ENCODE measurements at places on chromosomes 1 and 21. TPM values are rescaled to one million over a fixed set of nuclear protein-coding genes. Genes with fewer than 3 reads are reported as not detected.

- no peak overlapping the region for H3K27ac ChIP-seq
- no peaks in the 10 kb centered on the region for H3K36me3 ChIP-seq
- DNase-seq, result peak; percentile 52
These were observed 92.6 kb downstream of the NID1 start for GRCh38 chr1:235972311-235972689.

DNA sequence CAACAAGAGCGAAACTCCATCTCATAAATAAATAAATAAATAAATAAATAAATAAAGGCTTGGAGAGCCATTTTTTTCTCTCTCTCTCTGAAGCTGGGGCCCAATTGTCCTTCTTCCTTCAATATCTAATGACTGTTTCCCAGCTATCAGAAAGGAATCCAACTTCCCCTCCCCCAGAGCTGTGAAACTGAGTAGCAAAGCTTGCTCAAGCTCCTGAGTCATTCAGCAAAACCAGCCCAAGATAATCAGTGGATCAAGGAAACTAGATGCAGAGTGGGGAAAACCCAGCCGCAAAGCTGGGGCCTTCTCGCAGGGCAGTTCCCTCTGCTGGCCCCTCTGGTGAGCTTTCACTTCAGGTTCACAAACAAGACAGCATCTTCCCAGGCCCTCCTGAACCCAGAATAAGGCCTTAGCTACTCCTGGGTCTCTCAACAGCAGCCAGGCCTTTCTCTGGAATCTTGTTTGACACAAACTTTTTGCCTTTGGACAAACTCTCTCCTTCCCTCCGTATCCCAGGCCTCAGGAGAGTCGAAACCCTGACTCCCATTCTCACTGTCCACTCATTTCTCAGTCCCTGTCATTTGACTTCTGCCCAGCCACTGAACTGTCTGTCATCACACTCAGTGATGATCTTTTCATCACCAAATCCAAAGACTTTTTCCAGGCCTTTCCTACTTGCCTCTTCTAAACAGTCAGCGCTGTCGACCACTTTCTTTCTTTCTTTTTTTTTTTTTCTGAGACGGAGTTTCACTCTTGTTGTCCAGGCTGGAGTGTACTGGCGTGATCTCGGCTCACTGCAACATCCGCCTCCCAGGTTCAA, 18.0 kb upstream of the PTP4A2 start:
- H3K4me3 ChIP-seq, result no peak overlapping the region
- no peak overlapping the region for H3K27ac ChIP-seq
- no peaks in the 10 kb centered on the region for H3K36me3 ChIP-seq
- H3K27me3 ChIP-seq, result no peaks in the 10 kb centered on the region
- H3K4me1 ChIP-seq, result peaks cover 4% of the 10 kb centered on the region

The DMRTA2 gene
- 0.04 TPM for total RNA-seq

DNA sequence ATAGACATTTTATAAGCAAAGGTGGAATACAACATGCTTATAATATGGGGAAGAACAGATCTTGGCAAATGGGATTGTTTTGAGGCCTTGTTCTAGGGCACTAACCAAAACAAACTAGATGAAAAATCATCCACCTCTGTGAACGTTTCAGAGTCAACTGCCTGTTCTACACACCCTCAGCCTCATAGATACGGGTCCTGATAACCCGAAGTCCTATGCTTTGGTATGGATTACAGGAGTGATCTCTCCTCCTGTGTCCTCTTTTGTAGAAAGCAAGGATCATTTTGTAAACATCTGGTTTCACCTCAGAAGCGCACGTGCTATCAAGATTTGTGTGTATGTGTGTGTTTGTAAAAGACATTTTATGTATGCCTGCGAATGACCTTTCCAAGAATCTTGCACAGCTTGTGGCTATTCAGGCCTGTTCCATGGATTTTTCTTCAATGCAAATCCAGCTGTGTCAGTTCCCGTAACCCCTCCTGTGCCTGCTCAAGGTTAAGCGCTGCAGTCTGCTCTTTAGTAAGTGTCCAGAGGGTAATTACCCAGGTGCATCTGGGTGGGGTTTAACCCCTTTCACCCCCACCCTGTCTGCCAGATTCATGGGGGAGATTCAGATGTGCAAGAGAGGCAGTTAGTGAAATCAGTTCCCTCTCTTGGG, 132.4 kb downstream of the ROR1 start:
- no peak overlapping the region for H3K4me3 ChIP-seq
- H3K4me1 ChIP-seq, result peaks cover 6% of the 10 kb centered on the region
- H3K27me3 ChIP-seq, result no peaks in the 10 kb centered on the region
- DNase-seq, result no peak
- H3K36me3 ChIP-seq, result no peaks in the 10 kb centered on the region

The RIPK4 gene
- not detected for total RNA-seq

DNA sequence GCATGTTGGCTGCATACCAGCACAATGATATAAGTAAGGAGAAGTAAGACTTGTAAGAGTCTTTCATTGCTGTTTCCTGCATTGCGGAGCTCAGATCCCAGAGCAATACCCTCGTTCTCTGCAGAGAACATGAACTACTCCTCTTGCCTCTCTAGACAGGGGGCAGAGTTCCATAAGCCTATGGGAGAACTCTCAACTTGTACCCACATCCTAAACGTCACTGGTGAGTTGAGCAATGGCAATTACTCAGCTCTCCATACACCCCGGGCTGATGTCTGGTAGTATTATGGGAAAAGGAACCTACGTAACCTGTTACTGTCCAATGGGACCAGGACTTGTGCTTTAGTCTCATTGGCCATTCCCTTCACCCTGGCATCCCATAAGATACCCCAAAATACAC, 27.3 kb upstream of the ZNF496 start:
- H3K27ac ChIP-seq, result no peak overlapping the region
- H3K4me3 ChIP-seq, result no peak overlapping the region
- H3K36me3 ChIP-seq, result no peaks in the 10 kb centered on the region
- H3K27me3 ChIP-seq, result no peaks in the 10 kb centered on the region
- no peak for DNase-seq

- no peaks in the 10 kb centered on the region for H3K27me3 ChIP-seq
- H3K4me3 ChIP-seq, result no peak overlapping the region
- H3K27ac ChIP-seq, result no peak overlapping the region
These were observed 394.0 kb downstream of the NPHP4 start for GRCh38 chr1:5597991-5598823.

- peaks cover 6% of the 10 kb centered on the region for H3K4me1 ChIP-seq
- no peak overlapping the region for H3K27ac ChIP-seq
These were observed 40.8 kb downstream of the GLUL start for GRCh38 chr1:182350839-182351238.

The PCBP3 gene
- not detected for total RNA-seq

DNA sequence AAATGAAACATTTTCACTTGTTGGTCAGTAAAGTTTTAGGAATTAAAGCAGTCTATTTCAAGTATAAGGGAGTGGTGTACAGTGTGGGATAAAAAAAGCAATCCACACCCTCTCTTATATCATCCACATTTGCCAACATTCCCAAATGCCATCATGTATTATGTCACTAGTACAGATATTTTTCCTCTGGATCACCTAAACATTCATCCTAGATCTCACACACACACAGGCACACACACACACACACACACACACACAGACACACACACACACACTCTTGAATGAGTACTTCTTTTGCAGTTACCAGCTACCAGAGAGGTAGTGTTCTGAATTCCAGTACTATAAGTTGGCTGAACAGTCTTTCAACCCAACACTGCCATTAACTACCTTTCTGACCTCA, 1369.1 kb upstream of the ADGRL4 start:
- H3K36me3 ChIP-seq, result no peaks in the 10 kb centered on the region
- no peak overlapping the region for H3K27ac ChIP-seq
- no peak overlapping the region for H3K4me3 ChIP-seq
- no peaks in the 10 kb centered on the region for H3K4me1 ChIP-seq
- DNase-seq, result no peak

DNA sequence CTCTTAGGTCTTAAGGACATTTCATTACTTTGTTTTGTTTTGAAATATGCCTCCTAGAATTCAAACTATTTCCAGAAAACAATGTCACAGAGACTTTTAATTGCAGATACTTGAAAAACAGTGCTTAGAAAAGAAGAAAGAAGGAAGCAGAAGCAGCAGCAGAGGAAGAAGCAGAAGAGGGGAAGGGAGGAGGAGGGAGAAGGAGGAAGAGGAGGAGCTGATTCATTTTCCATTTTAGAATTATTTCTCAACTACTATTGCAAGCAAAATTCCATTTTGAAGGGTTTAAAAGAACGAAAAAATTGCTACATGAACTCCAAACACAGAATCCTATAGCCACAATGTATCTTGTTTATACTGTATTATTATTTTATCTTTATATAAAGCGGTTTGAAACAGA, 13.9 kb downstream of the RC3H1 start:
- H3K4me3 ChIP-seq, result no peak overlapping the region
- peaks cover 49% of the 10 kb centered on the region for H3K4me1 ChIP-seq
- H3K27me3 ChIP-seq, result no peaks in the 10 kb centered on the region
- DNase-seq, result no peak
- H3K27ac ChIP-seq, result peak overlapping the region; percentile 43
- peaks cover 8% of the 10 kb centered on the region for H3K36me3 ChIP-seq

- no peak overlapping the region for H3K4me3 ChIP-seq
- no peaks in the 10 kb centered on the region for H3K36me3 ChIP-seq
- H3K27ac ChIP-seq, result no peak overlapping the region
- no peak for DNase-seq
- H3K4me1 ChIP-seq, result peaks cover 5% of the 10 kb centered on the region
- no peaks in the 10 kb centered on the region for H3K27me3 ChIP-seq
These were observed 47.6 kb downstream of the RPL5 start for GRCh38 chr1:92879316-92879968.

The LRRN2 gene
- total RNA-seq, result not detected

- DNase-seq, result no peak
- no peaks in the 10 kb centered on the region for H3K36me3 ChIP-seq
- H3K27ac ChIP-seq, result no peak overlapping the region
- no peaks in the 10 kb centered on the region for H3K27me3 ChIP-seq
These were observed 118.5 kb downstream of the HLX start for GRCh38 chr1:220997791-220998190.

The ANGPTL1 gene
- total RNA-seq, result not detected
